Activated CD8-positive, alpha-beta memory T cell treated with anti-CD3 and anti-CD28 coated beads, Interleukin-2, amount 10 ng/mL, durations not matched to agents 7 days and 5 days (primary cell): ENCODE measurements at places on chromosomes 11 and 22. TPM values are rescaled to one million over a fixed set of nuclear protein-coding genes. Genes with fewer than 3 reads are reported as not detected.

GRCh38 chr11:369336-370018 lies at the start of gene B4GALNT4:
TSS of gene B4GALNT4 (plus strand) at chr11:369499. CDS start at chr11:369804, 305 bp downstream.
- DNase-seq: no peak
- H3K4me3 ChIP-seq: no peak within 1 kb of the TSS
- peaks cover 44% of the 10 kb centered on the region for H3K27me3 ChIP-seq

DNA sequence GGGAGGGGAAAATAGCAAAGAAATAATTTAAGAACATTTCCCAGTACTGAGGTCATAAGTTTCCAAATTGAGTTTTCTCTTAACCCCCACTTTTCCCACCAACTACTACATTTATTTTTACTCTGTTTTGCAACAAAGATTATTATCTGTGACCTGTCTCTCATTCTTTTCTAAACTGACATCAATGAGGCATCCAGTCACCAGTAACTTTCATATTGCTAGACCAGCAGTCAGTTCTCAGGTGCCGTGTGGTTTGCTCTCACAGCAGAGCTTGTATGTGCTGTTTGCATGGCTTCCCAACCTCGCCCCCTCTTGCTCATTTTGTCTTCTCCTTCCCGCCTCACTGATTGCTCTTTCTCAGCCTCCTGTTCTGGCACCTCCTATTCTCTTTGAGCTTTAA lies 1091.3 kb downstream of the TBC1D22A start:
- no peaks in the 10 kb centered on the region for H3K4me1 ChIP-seq
- H3K27me3 ChIP-seq: peaks cover 2% of the 10 kb centered on the region
- H3K36me3 ChIP-seq: no peaks in the 10 kb centered on the region
- H3K27ac ChIP-seq: no peak overlapping the region

DNA sequence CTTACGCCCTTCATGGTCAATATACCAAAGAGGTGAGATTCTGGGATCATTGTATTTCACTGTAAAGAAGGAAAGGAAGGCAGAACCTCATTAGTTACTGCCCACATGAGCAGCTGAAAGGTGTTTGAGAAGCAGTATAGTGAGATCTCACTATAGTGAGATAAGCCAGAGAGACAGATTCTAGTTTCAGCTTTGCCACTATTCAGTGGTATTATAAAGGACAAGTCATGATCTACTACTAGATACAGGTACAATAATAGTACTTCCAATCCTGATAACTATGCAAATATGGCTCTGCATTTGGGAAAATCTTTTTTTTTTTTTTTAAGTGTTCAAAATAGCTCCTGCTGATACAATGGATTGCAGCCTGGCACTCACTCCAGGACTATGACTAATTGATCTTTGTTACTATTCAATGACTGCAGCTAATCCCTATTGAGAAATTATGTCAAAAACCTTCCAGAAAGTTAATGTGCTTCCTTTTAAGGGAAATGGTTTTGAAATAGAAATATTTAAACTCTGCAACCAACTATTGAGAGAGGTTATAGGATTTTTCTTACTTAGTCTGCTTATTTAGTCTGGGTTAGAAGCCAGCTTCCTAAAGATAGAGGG lies 8.3 kb upstream of the DLAT start:
- H3K4me1 ChIP-seq: no peaks in the 10 kb centered on the region
- H3K36me3 ChIP-seq: peaks cover 14% of the 10 kb centered on the region
- H3K27me3 ChIP-seq: no peaks in the 10 kb centered on the region
- no peak overlapping the region for H3K27ac ChIP-seq

- H3K27ac ChIP-seq: no peak overlapping the region
- H3K36me3 ChIP-seq: peaks cover 2% of the 10 kb centered on the region
- no peak for DNase-seq
- peaks cover 13% of the 10 kb centered on the region for H3K4me1 ChIP-seq
- no peak overlapping the region for H3K4me3 ChIP-seq
Observed at GRCh38 chr11:33001281-33001680, 14.4 kb upstream of the DEPDC7 start.

UBASH3B gene
- total RNA-seq: 108 TPM
